ENCODE measurements at places on chromosomes 1 and 21.

DNA sequence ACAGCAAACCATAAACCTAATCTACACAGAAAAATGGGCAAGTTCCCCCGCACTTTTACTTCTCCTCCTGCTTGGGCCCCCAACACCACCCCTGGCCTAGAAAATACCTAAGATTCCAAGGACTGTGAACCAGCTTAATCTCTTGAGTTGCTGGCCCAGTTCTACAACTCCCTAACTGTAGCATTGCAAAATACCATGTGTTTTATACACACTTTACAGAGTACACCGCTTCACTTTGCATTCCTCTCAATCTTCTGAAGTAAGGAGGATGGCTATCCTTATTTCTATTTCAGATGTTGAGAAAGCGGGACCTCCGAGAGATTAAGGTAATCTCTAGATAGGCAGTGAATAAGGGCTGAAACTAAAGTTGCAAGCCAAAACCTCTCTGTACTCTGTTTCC, 408.3 kb upstream of the NR5A2 start:
- DNase-seq = no peak

DNA sequence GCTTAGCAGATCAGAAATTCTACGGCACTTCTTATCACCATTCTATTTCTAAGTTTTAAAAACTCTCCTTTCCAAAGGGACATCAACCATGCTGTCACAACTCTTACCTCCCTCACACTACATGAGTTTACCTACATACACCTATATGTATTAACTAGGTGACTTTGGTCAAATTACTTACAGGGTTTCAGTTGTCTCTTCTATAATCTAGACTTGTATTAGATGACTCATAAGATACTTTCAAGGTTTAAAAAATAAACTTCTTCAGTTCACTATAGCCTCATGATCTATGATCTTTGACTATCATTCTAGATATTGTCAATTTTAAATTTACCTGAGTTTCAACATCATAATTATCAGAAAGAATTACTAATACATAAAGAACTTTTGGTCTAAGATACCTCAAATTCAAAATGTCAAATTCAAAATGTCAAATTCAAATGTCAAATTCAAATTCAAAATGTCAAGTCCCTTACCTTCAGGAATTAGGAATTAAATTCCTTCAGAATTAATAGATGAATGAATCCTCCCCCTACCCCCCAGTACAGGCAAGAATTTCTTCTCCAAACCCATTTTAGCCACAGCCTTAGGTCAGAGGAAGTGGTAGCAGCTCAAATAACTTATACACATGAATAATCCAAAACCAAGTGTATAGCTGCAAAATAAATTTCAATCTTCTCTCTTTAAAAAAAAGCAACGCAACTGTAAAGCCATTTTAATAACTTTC, 31.1 kb downstream of the OTUD7B start:
- DNase-seq = no peak

DNA sequence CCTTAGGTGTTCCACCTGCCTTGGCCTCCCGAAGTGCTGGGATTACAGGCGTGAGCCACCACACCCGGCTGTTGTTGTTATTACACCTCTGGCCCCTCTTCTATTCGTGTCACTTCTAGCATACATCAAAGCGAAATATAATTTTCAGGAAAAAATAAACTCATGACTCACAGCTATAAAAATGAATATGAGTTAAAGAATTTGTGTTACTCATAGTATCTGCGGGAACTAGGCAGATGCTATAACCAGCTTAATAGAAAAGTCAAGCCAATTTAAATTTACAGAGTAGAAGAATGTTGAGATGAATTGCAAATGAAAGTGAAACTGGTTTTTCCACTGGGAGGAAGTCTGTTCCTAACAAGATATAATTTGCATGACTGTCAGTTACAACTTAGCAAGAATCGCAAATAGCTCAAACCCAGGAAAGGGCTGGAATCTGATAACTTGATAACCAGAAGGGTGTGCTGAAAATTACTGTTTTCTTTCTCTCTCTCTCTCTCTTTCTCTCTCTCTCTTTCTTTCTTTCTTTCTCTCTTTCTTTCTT, 11.2 kb downstream of the OR2W3 start:
- DNase-seq = no peak

GRCh38 chr1:183227422-183228346, 41.6 kb downstream of the LAMC2 start:
- no peak for DNase-seq
